ENCODE measurements at places on chromosomes 16 and 17.
A peak's percentile ranks its signal among the peaks of the same experiment; 100 is the strongest.

DNA sequence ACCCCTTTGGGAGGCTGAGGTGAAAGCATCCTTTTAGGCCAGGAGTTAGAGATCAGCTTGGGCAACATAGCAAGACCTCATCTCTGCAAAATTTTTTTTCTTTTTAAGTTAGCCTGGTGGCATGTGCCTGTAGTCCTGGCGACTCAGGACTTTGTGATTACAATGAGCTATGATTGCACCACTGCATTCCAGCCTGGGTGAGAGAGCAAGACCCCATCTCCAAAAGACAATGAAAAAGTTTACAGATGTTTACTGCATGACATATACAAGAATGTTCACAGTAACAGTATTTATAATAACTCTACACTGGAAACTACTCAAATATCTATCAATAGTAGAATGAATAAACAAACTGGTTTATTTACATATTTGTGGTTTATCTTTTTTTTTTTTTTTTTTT is 33.1 kb upstream of the CCL22 start:
- DNase-seq = no peak

- DNase-seq = no peak
Measured at GRCh38 chr16:14015948-14016347, 55.2 kb upstream of the MRTFB start.

GRCh38 chr17:42639525-42640113 is 19.5 kb upstream of the TUBG2 start:
- no peak for DNase-seq

DNA sequence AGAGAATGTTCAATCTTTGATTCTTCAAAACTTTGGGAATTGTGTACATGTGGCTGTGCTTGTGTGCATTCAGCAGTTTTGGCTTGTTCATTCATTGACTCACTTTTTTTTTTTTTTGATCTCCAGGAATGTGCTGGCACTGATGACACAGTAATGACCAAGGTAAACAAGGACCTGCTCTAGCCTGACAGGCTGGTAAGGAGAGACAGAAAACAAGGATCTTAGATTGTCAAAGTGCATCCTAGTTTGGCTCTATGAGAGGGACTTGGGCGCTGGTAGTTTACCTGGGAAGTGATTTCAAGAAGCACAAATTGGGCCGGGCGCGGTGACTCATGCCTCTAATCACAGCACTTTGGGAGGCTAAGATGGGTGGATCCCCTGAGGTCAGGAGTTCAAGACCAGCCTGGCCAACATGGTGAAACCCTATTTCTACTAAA is 233.1 kb upstream of the WSCD1 start:
- DNase-seq = no peak

DNA sequence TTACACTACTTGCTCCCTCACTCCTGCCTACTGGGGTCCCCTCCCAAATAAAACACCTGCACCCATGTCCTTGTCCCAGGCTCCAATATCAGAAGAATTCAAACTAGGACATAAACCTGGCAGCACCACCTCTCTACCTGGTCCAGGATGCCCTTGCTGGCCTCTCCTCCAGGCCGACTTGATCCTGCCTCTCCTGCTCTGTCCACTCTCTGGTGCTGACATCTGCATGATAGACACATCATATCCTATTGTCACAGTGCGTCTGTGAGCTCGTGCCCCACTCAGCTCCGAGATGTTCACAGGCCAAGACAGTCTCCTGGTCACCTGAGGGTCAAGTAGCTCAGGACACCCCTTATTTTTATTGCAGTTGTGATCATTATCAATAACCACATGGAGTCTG is 31.5 kb upstream of the GRIN2A start:
- DNase-seq = no peak

DNA sequence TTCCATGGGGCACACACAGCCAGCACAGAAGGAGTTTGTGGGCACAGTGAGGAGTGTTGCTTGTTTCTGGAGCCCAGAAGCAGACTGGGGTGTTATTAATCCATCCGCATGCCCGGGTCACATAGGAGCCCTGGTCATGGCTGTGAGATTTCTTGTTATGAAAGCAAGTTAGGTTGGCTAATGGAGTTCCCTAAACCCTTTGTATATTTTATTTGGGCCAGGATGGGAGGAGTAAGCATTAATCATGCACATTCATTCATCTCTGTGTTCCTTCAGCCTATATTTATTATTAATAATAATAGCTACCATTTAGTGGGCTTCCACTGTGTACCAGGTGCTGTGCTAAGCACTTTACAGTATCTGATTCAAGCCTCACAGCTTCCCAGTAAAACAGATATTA is 200.6 kb upstream of the CDH5 start:
- DNase-seq = no peak

- DNase-seq = no peak
Measured at GRCh38 chr17:18157354-18157985, 26.2 kb upstream of the ALKBH5 start.

- DNase-seq = peak; percentile 70
Measured at GRCh38 chr17:37406635-37407461, at the start of the genes ACACA and TADA2A. ACACA (minus strand) TSS chr17:37406836; CDS start chr17:37406299, 537 bp downstream. TADA2A (plus strand) TSS chr17:37406886; CDS start chr17:37411366, 4,480 bp downstream.

GRCh38 chr17:34257299-34257985 is 2.4 kb downstream of the CCL2 start:
- no peak for DNase-seq
